ENCODE measurements at places on chromosomes 5 and 9.

GRCh38 chr5:14183187-14183939, 40.2 kb downstream of the TRIO start:
- DNase-seq, result no peak

- DNase-seq, result no peak
Measured at GRCh38 chr5:36985387-36985786, 108.8 kb downstream of the NIPBL start.

- DNase-seq, result peak; percentile 85
Measured at GRCh38 chr5:171667341-171668096, 118.1 kb upstream of the SMIM23 start.

DNA sequence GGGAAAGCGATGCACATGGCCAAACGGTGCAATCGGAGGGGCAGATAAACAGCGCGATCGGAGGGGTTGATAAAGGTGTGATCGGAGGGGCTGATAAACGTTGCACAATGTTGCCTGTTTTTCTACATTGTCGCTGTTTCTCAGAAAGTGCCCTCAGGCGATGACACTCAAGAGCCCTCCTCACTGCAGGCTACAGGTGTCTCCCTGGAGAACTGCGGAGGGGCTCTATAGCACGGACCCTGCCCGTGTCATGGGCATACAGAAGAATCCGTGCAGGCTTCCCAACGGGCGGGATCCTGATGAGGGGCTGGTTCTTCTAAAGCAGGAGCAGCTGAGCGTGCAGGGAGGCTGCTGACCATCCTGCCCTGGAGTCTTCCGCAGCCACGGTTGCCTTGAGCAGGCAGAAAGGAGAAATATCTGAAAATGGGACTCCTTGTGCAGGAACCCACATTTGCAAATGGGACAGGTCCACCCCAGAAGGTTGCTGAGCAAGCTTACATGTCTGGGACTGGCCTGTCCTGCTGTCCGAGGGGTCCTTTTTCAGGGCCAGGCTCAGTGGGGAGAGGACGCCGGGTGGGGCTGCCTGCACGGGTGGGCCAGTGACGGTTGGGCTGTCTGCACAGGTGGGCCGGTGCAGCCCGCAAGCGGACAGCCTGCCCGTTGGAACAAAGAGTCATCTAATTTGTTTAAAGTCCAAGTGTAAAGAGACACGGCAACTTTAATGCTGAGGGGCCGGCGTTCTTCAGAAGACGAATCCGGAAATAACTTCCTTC, 25.1 kb upstream of the LPCAT1 start:
- DNase-seq, result peak; percentile 10

Data from breast epithelium (tissue), 4 donors.